ENCODE measurements at places on chromosomes 2 and 18.

DNA sequence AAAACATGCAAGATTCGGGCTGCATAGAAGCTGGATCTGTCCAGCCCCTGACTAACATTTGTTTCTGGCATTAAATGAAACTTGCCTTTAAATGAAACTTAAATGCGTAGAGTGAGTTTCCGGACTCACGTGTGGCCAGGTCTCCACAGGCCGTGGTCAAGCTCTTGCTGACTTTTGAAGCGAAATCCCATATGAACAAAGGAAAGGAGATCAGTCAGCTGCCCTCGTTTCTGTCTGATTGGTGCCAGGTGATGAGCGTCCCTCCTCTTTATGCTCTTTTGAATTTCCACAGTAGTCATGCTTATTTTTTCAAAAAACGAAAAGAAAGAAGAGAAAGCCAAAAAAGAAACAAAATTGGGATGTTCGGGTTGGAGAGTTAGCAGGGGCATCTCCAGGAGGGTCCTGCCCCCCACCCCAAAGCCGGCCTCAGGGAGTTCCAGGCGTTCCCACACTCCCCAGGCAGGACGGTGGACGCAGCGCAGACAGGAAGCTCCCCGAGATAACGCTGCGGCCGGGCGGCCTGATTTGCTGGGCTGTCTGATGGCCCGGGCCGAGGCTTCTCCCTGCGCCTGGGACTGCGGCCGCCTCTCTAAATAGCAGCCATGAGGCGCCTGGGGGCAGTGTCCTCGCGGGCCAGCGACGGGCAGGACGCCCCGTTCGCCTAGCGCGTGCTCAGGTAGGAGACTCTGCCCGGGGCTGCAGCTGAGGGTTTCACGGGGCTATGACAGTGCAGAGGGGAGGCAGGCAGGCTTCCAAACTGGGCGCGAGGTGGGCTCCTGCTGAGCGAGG lies at the start of gene COLEC11:
Gene COLEC11 (plus strand): TSS at position 620 of the 789 bp plus-strand sequence. CDS start 9,229 bp downstream, outside the sequence.
- DNase-seq = no peak

- DNase-seq = no peak
Measured at GRCh38 chr2:39954346-39954745, 175.3 kb upstream of the THUMPD2 start.

DNA sequence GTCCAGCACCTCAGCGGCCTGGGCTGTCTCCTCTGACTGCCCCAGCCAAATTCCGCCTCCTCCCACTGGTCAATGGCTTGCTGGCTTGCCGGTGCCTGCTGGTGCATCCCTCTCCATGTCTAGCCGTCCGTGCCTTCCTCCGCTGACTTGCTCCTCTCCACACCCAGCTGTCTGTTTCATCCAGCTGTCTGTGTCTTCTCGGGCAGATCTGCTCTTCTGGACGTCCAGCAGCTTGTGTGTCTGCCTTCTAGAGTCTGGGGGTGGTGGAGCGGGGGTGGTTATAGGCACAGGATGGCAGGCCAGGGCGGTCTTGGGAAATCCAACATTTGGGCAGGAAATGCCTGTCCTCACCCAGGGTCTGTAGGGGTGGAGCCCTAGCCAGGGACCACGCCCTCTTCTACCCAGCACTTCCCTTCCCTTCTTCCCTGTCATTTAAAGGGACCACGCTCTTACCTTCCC lies 369.2 kb downstream of the GALNT13 start:
- no peak for DNase-seq

DNA sequence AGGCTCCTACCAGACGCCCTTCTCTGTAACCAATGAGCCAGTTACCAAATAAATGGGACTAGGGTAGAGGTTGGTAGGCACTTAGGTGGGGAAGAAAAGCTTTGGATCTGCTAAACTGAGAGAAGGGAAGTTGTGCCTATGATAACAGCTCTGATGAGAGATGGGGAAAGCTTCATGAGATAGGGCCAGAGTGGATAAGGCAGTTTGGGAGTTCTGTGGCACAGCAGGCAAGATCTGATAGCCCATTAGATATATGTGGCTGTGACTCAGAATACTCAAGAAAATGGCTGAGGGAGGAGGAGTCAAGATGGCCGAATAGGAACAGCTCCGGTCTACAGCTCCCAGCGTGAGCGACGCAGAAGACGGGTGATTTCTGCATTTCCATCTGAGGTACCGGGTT lies 99.8 kb downstream of the PDE11A start:
- no peak for DNase-seq

- DNase-seq = no peak
Measured at GRCh38 chr2:134408791-134409190, 154.9 kb downstream of the MGAT5 start.

GRCh38 chr18:56172527-56172926 lies 465.9 kb downstream of the TXNL1 start:
- no peak for DNase-seq

GRCh38 chr2:228474466-228474865 lies 293.0 kb upstream of the SPHKAP start:
- DNase-seq = no peak

GRCh38 chr2:177667626-177668025 lies 275.1 kb downstream of the AGPS start:
- DNase-seq = no peak

DNA sequence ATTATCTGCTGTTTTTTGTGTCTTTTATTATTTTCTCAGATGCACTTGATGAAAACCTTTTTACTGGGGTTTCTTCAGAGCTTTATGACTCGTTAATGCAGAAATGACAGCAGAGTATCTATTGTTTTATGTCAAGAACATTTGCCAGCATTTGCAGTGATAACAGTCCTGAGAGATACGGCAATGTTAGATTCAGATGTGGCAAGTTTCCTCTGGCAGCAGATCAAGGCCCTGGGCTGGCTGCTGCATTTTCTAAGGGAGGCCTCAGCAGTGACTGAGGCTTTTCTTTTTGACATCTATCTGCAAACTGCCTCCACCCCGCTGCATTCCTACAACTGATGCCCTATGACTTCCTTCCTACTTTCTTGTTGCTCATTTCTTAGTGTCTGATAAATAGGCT lies 40.2 kb downstream of the EFEMP1 start:
- DNase-seq = no peak
